ENCODE measurements at places on chromosomes 7 and 10.

GRCh38 chr10:17074541-17074847, 55.1 kb downstream of the CUBN start:
- no peak for DNase-seq

- DNase-seq = no peak
Observed at GRCh38 chr10:33176688-33177087, 157.8 kb downstream of the NRP1 start.

DNA sequence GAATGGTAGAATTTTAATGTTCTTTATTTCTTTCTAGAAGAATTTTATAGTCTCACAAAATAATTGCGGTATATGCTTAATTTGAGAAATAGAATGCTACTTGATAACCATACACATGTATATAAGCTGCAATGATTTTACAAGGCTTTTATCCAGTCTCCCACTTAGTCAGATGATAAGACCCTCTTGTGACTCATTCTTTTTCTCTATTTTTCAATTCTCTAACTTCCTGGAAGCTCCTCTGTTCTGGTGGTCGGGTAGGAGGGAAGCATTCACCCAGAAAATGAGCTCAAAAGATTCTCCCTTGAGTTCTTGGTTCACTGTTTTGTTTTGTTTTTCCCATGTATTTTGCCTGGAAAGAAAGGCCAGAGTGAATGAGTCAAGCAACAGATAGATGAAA, 546.6 kb downstream of the INHBA start:
- no peak for DNase-seq

DNA sequence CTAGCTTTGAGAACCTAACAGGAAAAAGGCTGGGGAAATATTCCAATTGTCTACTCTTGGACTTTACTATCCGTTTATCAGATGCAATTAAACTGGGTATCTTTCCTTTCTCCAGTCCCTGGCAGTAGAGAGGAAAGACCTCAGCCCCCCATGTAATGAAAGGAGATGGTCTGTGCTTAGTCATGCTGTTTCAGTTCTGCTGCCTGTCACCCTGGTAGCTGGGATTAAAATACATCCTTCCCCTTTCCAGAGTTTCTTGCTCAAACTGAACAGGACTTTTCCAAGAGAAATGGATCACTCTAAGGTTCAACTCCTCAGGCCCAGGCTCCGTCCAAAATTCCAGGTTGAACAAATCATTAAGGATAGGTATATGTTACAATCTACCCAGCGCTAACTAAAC, 202.9 kb downstream of the PTEN start:
- no peak for DNase-seq

DNA sequence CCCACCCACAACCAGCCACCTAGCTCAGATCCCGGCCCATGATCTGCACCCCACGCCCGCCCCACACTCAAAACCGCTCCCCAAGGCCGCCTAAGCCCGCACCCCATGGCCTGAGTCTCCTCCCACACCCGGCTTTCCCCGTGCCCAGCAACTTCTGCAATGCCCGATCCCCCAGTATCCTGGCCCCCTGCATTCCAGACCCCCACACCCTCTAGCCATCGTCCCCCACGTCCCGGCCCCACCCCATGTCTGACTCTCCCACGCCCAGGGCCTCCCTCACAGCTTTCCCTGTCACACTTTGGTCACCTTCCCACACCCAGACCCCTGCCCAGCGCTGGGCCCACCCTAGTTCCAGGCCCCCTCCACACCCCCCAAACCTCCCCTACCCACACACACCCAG, 20.1 kb upstream of the FXYD4 start:
- DNase-seq = no peak
